ENCODE measurements at places on chromosomes 12 and 14.

DNA sequence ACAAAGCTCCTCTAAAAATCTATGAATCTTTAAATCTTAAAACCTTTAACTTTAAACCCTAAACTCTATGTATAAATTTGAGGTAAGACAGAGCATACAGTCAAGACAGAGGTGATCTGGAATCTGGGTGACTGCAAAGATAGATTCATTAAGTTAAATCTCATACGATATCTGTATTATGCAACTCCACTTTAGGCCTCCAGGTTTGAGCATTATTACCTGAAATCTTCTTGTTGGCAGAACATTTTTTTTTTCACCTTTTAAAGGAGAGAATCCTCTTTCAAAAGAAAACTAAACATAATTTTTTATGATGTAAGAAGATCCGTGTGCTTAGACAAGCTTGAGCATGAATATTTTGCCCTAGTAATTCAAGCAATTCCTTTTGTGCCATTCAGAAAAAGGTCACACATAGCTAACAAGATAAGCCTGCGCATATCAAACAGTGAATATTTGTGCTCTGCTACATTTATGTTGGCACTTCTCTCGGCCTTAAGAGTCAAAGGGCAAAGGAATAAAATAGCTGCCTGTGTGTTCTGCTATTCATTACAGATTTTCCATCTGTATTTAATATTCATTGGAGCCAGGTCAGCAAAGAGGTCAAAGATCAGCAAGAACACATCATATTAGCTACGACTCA is 163.3 kb downstream of the TMTC3 start:
- DNase-seq = no peak

DNA sequence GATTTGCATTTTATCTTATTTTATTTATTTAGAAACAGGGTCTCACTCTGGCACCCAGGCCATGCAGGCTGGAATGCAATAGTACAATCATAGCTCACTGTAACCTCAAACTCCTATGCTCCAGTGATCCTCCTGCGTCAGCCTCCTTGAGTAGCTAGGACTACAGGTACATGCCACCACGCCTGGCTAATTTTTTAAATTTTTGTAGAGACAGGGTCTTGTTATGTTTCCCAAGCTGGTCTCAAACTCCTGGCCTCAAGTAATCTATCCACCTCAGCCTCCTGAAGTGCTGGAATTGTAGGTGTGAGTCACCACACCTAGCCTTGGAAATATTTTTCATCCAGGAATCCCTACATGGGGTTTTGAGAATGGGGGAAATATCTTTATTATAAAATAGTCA is 84.6 kb downstream of the MAPKAPK5 start:
- no peak for DNase-seq

GRCh38 chr14:36224176-36224575 is 47.7 kb upstream of the PTCSC3 start:
- no peak for DNase-seq

DNA sequence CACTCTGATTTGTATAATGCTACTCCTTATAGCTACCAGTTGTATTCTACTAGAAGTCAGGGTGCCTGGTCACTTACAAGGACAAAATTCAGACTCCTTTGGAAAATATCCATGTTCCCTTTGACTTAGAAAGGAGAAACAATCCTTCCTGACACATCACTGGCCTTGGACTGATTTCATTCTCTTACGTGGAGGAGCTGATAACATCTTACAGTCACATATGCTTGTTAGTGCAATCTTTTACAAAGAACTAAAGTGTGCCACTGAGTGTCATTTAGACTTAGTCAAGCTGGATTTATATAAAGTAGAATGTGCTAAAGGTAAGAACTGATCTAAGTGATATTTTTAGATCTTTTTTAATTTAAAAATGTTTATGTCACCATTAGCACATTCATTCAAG is 131.0 kb upstream of the TMTC2 start:
- no peak for DNase-seq

DNA sequence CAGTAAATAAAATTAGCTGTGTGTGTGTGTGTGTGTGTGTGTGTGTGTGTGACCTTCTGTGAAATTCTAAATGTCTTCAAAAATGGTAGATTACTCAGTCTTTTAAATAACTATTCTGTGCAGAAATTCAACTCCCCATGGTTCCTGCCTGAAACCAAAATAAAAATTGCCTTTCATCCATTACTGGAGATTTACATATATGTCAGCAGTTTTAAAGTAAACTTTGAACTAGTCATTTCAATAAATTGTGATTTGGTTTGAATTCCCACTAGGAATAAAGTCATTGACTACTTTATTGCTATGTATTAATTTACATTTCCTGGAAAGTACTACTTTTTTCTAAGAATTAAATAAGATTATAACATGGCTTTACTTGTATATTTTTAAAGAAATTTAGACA is 5.3 kb downstream of the ELK3 start:
- DNase-seq = no peak

DNA sequence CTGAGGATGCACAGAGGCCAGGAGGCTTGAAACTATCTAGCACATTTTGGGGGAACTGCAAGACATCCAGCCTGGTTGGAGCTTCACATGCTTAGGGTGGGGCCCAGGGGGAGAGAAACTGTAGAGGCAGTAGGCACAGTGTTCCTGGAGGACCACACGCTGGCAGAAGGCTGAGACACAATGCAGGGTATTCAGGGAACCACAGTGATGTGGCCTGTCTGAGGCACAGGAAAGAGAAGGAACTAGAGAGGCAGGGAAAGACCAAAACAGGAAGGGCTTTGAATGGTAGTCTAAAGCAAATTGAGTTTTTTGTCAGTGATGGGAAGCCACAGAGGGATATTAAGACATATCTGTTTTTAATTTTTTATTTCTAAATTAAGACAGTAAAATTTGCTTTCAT is 100.2 kb upstream of the PRICKLE1 start:
- DNase-seq = no peak

GRCh38 chr14:21023174-21023573 is 1.7 kb downstream of the NDRG2 start:
- no peak for DNase-seq

GRCh38 chr14:53796734-53797133 is 159.9 kb downstream of the BMP4 start:
- no peak for DNase-seq

DNA sequence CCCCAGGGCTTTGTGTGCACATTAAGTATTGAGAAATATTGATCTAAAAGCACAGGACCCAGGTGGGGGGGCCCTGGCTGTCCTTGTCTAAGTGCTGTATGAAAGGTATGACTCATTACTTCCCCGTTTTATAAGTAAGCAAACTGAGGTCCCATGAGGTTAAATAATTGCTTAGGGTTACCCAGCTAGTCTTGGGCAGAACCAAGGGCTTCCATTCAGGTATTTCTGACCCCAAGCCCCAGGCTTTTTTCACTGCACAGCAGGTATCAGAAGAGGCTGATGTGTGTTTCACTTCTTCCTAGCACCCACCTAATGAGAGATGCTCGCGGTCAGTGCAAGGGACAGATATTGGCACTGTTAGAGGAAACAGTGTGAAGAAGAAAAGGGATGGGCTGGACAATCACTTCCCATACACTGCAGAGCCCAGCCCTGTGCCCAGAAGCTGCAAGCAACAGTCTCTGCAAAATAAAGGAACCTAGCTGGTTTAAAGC is 4.7 kb upstream of the TC2N start:
- DNase-seq = no peak

DNA sequence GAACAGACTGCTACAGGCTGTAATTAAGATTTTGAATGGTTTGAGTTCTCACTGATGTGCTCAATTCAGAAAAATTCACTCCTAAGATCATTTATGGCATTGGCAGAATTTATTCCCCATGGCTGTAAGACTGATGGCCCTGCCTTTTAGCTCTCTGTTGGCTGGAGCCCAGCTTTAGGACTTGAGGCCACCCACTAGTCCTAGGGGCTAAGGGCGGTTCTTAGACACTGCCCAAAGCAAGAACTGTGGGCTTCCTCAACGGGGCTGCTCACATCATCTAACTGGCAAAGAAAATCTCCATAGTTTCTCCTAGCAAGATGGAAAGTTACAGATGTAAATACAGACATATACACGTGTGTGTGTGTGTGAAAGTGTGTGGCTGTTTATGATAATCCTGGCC is 3.4 kb upstream of the CCER1 start:
- no peak for DNase-seq

- no peak for DNase-seq
Measured at GRCh38 chr14:104650057-104650980, 39.1 kb upstream of the INF2 start.

- no peak for DNase-seq
Measured at GRCh38 chr14:99173086-99173485, 98.9 kb downstream of the BCL11B start.

DNA sequence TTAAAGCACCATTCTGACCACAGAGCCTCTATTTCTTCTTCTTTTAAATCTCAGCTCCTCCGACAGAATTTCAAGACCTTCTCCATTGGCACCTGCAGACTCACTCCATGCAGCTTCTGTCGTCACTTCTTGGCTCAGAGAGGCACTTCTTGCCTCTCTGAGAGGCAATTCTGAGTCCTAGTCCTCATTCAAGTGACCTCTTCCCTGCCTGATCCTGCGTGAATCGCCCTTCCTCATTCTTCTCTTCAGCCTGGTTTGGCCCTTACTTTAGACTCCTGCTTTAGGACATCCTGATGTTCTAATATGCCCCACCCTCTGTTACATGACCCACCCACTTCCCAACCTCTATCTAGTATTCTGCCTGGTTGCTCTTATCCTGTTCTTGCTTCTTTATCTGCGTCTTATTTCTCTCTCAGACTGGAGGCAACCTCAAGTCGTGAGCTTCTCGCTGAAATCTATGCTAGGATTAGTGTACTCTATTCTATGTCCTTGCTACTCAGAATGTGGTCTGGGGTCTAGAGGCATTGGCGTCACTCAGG is 55.6 kb upstream of the CISTR start:
- no peak for DNase-seq

DNA sequence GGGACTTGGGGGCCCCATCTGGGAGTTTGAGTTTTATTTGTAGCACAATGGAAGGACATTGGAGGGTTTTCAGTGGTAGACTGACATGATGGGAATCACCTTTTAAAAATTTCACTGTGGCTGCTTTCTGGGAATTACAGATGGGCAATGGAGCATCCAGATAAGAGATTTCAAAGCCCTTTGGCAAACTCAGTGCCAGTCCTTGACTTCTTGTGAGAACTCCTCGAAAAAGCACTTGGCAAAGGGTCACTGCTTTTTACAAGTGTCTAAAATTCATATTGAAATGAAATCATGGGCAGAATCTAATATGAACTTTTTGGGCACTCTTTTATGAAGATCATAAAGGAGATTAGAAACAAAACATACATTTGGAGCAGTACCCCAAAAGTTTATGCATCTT is 34.3 kb upstream of the IGF1 start:
- DNase-seq = no peak
